ENCODE measurements at places on chromosomes 11 and 22. TPM values are rescaled to one million over a fixed set of nuclear protein-coding genes. Genes with fewer than 3 reads are reported as not detected.

- no peak overlapping the region for H3K27ac ChIP-seq
- H3K4me1 ChIP-seq = peaks cover 40% of the 10 kb centered on the region
- no peak for DNase-seq
- H3K36me3 ChIP-seq = no peaks in the 10 kb centered on the region
These were observed 61.7 kb downstream of the FBXO7 start for GRCh38 chr22:32536352-32536751.

- H3K4me1 ChIP-seq = no peaks in the 10 kb centered on the region
- no peaks in the 10 kb centered on the region for H3K27me3 ChIP-seq
- H3K4me3 ChIP-seq = no peak overlapping the region
- peaks cover 82% of the 10 kb centered on the region for H3K36me3 ChIP-seq
These were observed 40.6 kb downstream of the MUC6 start for GRCh38 chr11:995752-996420.

DNA sequence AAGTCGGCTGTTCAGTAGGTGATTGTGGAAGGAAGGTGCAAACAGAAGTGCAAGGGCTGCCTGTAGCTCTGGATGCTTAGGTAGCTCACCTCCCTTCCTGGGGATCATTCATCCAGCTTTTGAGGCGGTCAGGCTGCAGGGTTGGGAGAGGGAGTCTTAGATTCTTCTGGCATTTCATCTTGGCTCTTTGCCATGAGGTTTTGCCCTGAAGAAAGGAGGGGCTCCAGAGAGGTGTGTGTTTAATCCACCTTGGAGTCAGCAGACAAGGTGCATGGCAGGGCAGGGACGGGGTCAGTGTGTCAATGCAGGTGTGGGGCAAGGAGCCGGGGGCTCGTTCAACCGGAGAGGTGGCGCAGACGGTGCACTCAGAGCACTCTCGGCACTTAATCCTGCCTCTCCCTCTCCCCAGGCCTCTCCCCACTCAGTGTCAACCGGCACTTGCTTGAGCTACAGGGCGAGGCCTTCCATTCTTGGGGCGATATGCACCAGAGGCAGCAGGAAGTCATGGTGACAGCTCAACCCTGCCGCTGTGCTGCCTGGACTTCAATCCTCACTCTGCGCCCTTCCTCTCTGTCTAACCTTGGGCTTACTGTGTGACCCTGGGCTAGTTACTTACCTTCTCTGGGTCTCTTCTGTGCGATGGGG is 7.2 kb downstream of the ADAMTS15 start:
- H3K27me3 ChIP-seq = peaks cover 8% of the 10 kb centered on the region
- no peak for DNase-seq
- no peak overlapping the region for H3K27ac ChIP-seq
- no peak overlapping the region for H3K4me3 ChIP-seq

DNA sequence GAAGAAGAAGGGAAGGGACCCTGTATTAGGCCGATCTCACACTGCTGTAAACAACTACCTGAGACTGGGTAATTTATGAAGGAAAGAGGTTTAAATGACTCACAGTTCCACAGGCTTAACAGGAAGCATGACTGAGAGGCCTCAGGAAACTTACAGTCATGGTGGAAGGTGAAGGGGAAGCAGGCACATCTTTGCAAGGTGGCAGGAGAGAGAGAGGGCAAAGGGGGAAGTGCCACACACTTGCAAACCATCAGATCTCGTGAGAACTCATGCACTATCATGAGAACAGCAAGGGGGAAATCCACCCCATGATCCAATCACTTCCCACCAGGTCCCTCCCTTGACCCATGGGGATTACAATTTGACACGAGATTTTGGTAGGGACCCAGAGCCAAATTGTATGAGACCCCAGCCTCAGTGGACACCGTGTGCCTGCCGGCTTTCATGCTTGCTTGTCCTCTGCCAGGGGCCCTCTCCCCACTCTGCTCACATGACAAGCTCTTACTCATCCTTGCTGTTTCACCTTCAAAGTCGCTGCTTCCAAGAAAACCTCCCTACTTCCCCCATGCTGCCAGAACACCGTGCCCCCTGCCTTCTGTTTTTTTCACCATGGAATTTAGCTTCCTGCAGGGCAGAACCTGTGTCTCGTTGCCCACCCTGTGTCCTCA is 23.3 kb upstream of the PPFIA1 start:
- DNase-seq = no peak
- H3K36me3 ChIP-seq = no peaks in the 10 kb centered on the region
- H3K27me3 ChIP-seq = no peaks in the 10 kb centered on the region
- H3K27ac ChIP-seq = no peak overlapping the region
- no peak overlapping the region for H3K4me3 ChIP-seq
- no peaks in the 10 kb centered on the region for H3K4me1 ChIP-seq

DNA sequence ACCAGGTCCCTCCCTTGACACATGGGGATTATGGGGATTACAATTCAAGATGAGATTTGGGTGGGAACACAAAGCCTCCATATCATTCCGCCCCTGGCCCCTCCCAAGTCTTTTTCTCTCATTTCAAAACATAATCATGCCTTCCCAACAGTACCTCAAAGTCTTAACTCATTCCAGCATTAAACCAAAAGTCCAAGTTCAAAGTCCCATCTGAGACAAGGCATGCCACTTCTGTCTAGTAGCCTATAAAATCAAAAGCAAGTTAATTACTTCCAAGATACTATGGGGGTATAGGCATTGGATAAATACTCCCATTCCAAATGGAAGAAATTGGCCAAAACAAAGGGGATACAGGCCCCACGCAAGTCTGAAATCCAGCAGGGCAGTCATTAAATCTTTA is 19.7 kb upstream of the EIF4G2 start:
- no peak overlapping the region for H3K27ac ChIP-seq
- no peak for DNase-seq
- H3K27me3 ChIP-seq = no peaks in the 10 kb centered on the region
- no peak overlapping the region for H3K4me3 ChIP-seq

- H3K4me3 ChIP-seq = no peak overlapping the region
- H3K27me3 ChIP-seq = no peaks in the 10 kb centered on the region
- H3K4me1 ChIP-seq = no peaks in the 10 kb centered on the region
- H3K36me3 ChIP-seq = no peaks in the 10 kb centered on the region
These were observed 62.2 kb upstream of the KCNQ1OT1 start for GRCh38 chr11:2762031-2762380.

GRCh38 chr11:84136926-84137325 is 850.8 kb upstream of the CCDC90B start:
- H3K4me1 ChIP-seq = no peaks in the 10 kb centered on the region
- H3K36me3 ChIP-seq = no peaks in the 10 kb centered on the region
- H3K27ac ChIP-seq = no peak overlapping the region
- no peaks in the 10 kb centered on the region for H3K27me3 ChIP-seq
- no peak overlapping the region for H3K4me3 ChIP-seq

GRCh38 chr11:64947208-64947814 is 11.6 kb upstream of the GPHA2 start:
- no peak overlapping the region for H3K4me3 ChIP-seq
- H3K27ac ChIP-seq = no peak overlapping the region
- no peaks in the 10 kb centered on the region for H3K36me3 ChIP-seq
- no peaks in the 10 kb centered on the region for H3K27me3 ChIP-seq

- H3K4me3 ChIP-seq = no peak overlapping the region
- H3K4me1 ChIP-seq = peaks cover 35% of the 10 kb centered on the region
- no peak overlapping the region for H3K27ac ChIP-seq
- DNase-seq = no peak
These were observed 3.2 kb downstream of the TPP1 start for GRCh38 chr11:6615882-6616585.

Gene OR4C46
- total RNA-seq = not detected

Gene OR6T1
- total RNA-seq = not detected

Gene PRDM11
- total RNA-seq = 15.1 TPM

Gene GPR83
- not detected for total RNA-seq
